Vagina (tissue), 2 donors: ENCODE measurements at places on chromosomes 11 and 22. TPM values are rescaled to one million over a fixed set of nuclear protein-coding genes. Genes with fewer than 3 reads are reported as not detected.

- peak; percentile 93 for DNase-seq
Observed at GRCh38 chr11:120054016-120054752, 83.7 kb downstream of the TRIM29 start.

DNA sequence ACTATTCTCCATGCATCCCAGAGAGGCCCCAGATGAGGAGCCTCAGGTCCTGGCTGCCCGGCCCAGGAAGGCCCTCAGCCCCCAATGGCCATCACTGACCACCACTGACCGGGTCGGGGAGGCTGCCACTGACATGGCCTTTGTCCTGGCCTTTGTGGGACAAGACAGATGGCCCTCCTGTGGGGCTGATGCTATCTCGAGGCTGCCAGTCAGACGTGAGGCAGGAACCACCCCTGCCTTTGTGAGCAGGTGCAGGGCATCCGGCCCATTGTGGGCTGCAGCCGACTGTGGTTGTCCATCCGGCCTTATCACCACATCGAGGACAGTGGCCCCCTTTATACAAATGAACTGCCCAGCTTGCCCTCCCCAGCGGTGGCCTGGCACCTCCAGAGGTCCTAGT, 5.5 kb downstream of the GP1BB start:
- DNase-seq = no peak

DNA sequence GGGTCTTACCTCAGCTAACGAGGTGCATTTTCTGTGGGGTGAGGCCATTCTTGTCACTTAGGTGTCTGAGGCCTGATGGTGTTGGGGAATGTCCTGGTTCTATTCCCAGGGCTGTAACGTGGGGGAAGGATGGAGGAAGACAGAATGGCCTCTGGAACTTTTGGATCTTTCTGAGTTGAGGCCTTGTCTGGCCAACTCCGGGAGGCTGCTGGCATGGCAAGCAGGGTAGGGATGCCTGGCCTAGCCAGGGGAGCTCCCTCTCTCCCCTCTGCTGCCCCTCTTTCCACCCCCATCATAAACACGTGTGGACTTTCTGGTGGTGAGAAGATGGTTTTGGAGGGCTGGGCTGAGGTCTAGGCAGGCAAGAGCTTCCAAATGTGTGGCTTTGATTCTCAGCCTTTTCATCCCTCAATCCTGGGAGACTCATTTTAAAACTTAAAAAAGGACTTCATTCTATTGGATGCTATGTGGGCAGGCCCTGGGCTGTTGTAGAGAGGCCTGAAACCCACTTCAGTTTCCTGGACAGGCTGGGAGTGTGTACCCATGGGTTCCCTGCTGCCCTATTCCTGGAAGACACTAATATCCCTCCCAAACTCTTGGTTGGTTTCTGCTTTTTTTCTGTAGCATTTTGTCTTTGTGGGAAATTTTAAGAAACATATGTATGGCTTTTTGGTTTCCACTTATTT, 30.9 kb downstream of the ZBTB16 start:
- no peak for DNase-seq

DNA sequence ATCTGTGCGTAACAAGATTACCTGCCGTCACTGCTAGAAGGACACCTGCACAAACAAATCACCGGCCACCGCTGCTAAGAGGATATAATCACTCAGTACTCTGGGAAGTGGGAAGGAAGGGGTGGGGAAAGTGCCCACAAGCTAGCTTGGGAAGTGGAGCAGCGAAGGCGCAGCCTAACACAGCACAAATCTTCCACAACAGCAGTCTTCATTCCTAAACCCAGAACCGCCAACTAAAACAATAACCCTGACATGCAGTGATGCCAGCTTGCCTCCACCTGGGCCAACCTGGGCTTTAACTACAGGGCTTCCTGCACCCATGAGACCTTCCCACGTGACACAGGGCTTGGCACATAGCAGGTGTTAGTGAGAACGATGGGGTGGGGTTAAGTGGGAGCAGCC, 5.1 kb downstream of the DGCR2 start:
- no peak for DNase-seq

GRCh38 chr11:19604679-19605375, 107.8 kb upstream of the NAV2 start:
- peak; percentile 77 for DNase-seq

- no peak for DNase-seq
Observed at GRCh38 chr11:121323046-121323607, 30.6 kb downstream of the SC5D start.

The DTX4 gene
- 8.1 TPM for total RNA-seq

The SFI1 gene
- 33.6 TPM for total RNA-seq
